ENCODE measurements at places on chromosomes 12 and 14. TPM values are rescaled to one million over a fixed set of nuclear protein-coding genes. Genes with fewer than 3 reads are reported as not detected.
A peak's percentile ranks its signal among the peaks of the same experiment; 100 is the strongest.

TMEM179 gene
- polyA plus RNA-seq: 0.10 TPM

WSCD2 gene
- not detected for polyA plus RNA-seq

SDR9C7 gene
- polyA plus RNA-seq: not detected

SALL2 gene
- 15.0 TPM for polyA plus RNA-seq

ANO2 gene
- polyA plus RNA-seq: not detected

RBM23 gene
- polyA plus RNA-seq: 46.2 TPM

USP5 gene
- 54.8 TPM for polyA plus RNA-seq

P2RX2 gene
- polyA plus RNA-seq: not detected

SPX gene
- polyA plus RNA-seq: 0.12 TPM

- DNase-seq: no peak
These were observed 160.0 kb upstream of the SOX5 start for GRCh38 chr12:24109381-24110039.

GRCh38 chr12:57724936-57725740 lies 13.4 kb downstream of the AGAP2 start:
- DNase-seq: no peak

DNA sequence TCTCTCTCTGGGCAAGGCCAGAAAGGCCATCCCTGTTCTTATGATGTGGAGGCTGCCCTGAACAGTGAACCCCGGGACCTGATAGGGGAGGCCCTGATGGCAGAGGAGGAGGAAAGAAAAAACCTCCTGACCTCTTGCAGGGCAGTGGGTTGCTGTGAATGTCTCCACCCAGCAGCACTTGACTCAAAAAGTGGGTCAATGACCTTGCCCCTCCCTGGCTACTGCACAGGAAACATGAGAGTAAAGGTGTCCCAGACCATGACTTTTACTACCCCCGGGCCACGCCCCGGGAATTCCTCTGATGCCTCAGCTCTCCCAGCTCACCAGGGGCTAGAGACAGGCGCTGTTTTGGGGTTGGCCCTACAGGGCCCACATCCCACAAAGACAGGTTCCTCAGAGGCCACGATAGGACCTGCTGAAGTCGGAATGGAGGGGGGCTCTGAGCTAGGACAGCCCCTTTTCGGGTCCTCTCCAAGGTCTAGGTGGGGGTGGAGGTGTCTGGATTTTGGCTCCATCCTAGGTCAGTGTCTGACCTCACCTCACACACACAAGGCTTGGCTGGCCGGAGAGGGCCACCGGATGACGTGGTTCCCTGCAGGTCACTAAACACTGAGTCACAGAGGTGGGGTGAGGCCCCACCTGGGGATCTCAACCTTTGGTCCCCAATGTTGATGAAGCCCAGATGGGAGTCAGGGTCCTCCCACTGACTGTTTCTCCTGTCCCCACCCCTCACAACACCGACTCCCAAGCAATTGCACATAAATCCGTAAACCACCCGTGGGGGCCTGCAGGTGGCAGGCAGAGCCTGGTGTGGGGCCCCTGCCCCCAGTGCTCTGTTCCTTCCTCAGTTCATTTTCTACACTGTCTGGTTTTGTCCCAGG lies 1.6 kb downstream of the RHOF start:
- no peak for DNase-seq

DNA sequence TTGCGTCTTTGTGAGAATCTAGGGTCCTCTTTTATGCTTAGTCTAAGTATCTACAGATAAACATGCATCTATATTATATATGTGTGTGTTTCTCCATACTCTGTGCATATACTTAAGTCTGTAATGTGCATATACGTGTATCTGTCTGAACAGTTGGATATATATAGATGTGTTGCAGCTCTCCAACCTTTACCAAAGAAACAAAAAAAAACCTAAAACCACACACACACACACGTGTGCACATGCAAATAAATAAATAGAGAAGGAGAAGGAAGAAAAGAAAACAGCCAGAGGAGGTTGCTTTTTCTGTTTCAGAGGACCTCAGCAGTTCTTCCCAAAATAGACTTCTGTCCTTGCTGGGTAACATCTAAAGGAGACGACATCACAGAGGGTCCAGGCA lies 244.9 kb downstream of the CACNA1C start:
- DNase-seq: no peak

DNA sequence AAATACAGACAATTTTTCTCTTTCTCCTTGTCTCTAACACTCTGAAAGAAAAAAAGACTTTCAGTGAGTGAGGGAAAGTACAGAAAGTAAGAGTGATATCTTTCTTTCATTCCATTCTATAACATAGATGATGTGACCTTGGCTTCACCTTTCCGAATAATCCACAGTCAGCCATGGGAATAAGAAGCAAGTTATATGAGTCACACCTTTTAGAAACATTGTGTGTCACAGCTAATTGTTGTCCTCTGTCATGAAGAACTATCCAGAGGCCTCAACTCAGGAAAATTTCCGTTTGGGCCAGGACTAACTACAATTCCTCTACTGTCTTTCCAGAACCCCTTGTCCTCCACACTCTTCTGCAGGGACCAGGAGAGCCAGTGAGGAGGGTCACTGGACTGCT lies 209.7 kb upstream of the FAR2 start:
- DNase-seq: no peak

- DNase-seq: no peak
These were observed 76.1 kb upstream of the PAWR start for GRCh38 chr12:79766705-79767464.

GRCh38 chr14:73591690-73592449 lies at the start of gene ACOT4:
ACOT4 (plus strand) TSS chr14:73591873; CDS start chr14:73591960, 87 bp downstream.
- no peak for DNase-seq

- no peak for DNase-seq
These were observed 1.7 kb upstream of the KLRG1 start for GRCh38 chr12:8987685-8988084.

DNA sequence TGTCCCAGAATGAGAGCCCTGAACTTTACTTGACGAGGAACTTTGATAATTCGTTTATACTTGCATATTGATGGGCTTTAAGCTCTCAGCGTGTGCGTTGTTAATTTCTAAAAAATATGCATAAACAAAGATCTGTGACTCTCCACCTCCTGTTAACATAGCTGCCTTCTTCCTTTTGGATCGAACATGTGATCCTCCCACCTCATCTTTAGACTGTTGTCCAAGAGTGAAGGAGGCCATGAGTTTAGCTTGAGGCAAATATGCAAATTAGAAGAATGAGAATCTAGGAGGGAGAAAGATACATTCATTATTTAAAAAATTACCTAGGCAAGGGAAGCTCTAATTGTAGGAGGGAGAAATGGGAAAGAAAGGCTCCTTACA lies 617 bp downstream of the TTC8 start:
- no peak for DNase-seq

- DNase-seq: no peak
These were observed 547.1 kb downstream of the CCER1 start for GRCh38 chr12:90407841-90408240.

- DNase-seq: no peak
These were observed 12.0 kb downstream of the ADSS1 start for GRCh38 chr14:104735830-104736642.

GRCh38 chr12:39682689-39683477 lies 63.3 kb upstream of the ABCD2 start:
- DNase-seq: no peak

DNA sequence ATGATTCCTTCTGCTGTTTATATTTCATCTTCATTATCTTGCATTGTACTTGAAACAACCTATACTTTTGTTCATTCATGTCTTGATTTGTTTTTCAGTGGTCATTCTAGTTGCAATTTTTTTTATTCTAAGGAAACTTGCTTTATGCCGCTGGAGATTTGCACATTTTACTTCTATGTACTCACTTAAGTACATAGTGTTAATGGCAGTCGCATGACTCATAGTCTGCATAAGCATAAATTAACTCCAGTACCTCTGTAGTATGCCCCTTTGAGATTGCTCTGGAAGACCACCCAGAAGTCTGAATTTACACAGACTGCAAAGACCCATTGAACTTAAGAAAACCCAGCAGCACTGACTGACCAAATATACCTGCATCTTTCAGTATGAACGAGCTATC lies 77.0 kb downstream of the MSRB3 start:
- DNase-seq: no peak

- DNase-seq: no peak
These were observed 41.9 kb upstream of the BDKRB2 start for GRCh38 chr14:96162741-96163140.

DNA sequence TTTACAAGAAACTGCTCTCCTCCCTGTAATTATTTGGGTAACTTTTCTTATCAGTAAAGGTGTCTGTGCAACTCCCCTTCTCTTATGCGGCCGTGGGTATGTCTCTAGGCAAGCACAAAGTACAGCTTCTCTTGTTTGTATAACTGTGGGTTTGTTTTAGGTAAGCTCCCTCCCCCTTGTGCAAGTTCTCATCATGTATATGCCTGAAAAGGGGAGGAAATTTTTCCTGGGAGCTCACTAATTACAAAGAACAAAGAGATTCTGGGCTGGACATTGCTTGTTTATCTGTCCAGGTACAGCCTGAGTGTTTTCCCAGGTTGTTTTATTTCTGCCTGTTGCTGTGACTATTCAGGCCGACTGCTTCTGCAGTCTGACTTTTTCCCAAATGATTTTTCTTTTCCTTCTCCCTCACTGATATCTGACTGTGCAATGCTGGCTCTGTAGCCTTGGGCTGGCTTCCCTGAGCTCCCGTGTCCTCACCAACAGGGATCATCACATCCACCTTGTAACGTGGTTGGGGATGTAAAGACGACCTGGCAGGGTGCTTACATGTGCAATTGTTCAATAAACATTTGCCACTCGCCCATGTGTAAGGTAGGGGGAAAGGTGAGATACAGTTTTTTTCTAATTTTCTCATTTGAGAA lies 916.5 kb downstream of the AACS start:
- no peak for DNase-seq

DNA sequence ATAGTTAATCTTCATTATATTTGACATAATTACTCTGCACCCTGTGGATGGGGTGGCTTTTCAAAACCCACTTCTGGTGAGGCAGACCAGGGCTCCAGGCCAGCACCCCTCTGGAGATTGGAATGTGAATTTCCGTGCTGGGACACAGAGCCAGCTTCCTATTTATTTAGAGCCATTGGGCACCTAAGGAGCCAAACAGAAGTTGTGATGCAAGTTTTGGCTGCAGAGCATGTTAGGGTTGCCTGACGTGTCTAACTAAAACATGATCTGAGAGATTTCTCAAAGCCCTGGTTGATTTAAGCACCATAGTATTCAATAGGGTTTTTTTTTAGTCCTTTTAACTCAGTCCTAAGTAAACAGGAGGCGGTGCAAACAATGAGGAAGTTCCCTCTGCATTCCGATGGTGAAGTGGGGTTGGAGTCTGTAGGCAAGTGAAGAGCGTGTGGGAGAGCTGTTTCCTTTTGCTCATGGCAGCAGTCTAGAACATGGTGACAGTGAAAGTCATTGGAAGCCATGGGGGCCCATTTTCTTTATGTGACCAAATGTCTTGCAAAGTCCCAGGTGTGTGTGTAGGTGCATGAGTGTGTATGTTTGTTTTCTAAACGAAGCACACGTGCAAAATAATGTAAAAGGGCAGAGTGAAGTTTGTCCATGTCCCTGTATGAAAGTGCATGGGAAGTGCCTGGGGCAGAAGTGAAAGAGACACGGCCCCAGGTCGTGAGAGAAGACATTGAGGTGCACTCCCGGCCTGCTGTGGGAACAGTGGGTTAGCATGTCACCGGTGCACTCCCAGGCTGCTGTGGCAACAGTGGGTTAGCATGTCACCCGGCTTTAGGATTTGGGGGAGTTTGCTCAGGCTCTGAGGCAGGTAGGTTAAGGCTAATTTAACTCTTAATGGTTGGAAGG lies 117.7 kb downstream of the PRKCH start:
- DNase-seq: no peak

DNA sequence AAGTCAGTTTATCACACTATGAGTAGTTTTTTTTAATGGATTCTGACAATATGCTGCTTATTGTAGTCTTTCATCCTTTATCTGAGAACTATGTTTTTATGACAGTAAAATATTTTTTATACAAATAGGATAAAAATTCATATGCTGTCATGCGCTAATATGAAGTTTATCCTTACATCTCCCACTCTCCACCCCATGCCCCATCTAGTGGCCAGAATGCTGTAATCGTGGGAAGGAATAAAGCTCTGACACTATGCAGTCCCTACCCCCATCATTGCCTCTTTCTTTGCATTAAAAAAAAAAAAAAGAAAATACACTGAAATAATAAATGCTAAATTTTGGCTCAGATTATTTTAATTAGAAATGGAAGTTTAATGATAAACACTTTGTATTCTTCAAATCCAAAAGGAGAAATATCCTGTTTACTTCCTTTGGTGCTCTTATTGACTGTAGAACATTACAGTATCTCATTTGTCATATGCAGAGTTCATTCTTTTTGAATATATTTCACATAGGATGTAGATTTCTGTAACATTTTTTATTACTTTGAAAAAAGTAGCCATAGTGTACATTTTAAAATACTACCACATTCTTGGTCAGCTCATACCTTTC lies 145.9 kb upstream of the SLCO1C1 start:
- DNase-seq: no peak

GRCh38 chr12:92109613-92110012 lies 36.0 kb downstream of the BTG1 start:
- no peak for DNase-seq

DNA sequence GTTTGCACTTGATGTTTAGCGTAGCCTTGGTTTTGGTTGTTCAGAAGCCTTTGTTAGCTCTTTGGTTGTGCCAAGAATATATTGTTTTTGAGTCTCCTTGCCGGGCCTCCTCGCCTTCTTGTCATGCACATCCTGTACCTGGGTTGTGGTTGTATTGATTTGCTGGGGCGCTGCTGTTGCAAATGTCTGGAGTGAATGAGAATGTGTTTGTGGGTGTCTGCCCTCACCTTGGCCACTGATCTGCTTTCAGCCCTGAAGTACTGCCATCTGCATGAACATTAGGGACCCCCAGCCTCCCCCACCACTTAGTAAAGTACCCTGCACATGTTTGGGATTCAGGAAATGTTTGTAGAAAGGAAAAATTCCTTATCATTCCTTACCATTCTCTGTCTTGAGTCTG lies 16.5 kb downstream of the PRKCH start:
- no peak for DNase-seq

DNA sequence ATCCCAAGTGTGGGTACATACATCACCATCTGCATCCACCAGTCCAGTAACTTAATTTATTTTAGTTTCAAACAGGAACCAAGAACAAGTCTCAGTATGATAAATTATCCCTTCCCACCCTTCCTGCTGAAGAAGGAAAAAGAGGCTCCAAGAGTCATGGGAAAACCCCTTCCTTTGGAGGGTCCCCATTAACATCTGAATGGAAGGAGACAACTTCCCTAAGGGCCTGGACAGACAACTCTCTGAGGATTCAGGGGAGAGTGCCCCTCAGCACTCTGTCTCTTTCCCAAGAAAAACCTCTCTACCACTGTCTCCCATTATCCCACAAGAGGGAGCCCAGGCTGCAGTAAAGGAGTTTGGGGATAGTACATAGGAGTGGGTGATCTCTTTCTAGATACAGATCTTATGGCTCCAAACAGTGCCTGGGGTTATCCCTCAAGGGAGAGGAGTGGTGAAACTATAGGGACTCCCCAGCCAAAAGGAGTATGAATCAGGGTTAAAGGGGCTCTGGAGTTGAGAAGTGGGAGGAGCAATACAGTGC lies 6.2 kb downstream of the WNT10B start:
- DNase-seq: no peak

DNA sequence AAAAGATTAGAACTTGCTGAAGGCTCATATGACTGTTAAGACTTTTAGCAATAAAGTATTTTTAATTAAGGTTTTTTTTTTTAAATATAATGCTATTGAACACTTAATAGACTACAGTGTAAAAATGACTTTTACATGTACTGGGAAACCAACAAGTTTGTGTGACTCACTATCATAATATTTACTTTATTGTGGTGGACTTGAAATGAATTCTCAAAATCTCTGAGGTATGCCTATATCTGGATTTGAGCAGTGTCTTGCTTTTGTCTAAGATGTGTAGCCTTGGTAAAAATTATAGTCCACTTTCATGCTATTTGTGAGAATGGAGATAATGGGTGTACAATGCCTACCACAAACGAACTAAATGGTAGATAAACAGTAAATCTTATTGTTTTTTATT lies 33.9 kb upstream of the NAV3 start:
- DNase-seq: peak; percentile 15
